Activated CD4-positive, alpha-beta T cell treated with anti-CD3 and anti-CD28 coated beads, Interleukin-2, amount 50 U/mL, for 4 hours (primary cell): ENCODE measurements at places on chromosomes 1 and 21.

GRCh38 chr1:76939817-76940216 lies 72.5 kb downstream of the ST6GALNAC5 start:
- no peak for DNase-seq

GRCh38 chr1:51512120-51512519 lies 6.9 kb downstream of the EPS15 start:
- DNase-seq, result no peak

DNA sequence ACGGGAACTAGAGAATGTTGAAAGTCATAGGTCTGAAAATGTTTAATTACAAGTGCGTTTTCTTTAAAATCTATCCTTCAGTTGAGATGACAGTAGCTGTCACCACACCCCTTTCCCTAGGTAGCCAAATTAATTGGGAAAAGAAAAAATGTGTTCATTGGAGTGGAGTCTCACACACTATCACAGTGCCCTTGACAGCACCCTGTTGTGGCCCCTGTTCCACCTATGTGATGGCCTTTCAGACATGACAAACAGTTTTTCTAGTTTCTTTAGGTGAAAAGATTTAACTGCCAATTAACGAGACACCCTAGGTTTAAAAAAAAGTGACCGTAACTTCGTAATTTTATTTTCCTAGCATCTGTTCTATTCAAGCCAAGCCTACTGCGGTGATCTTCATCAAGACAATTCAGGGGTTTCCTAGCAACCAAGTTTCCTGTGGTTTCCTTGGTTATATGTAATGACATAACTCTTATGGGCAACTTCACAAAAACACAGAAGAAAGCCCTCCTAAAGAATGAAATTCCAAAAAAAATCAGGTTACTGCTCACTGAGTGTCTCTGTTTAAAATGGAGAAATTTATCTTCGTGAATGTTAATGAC lies 298.3 kb downstream of the PDE4B start:
- DNase-seq, result no peak

DNA sequence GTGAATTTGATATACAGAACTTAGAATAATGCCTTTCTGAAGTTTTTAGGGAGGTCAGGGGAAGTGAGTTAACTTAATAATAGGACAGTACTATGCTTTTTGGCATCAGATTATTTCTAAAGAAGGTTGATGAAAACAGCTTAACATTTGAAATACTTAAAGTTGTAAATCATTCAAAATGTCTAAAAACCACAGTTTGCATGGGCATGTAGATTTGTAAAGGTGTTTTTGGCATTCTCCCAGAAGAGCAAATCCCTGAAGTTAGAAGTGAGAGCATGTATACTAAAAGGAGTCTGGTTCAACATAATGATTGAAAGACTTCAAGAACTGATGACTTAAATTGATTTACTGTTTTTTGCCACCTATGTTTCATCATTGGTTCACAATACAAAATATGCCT lies 6.7 kb downstream of the DR1 start:
- no peak for DNase-seq

GRCh38 chr1:218658899-218659298 lies 313.8 kb downstream of the TGFB2 start:
- no peak for DNase-seq

DNA sequence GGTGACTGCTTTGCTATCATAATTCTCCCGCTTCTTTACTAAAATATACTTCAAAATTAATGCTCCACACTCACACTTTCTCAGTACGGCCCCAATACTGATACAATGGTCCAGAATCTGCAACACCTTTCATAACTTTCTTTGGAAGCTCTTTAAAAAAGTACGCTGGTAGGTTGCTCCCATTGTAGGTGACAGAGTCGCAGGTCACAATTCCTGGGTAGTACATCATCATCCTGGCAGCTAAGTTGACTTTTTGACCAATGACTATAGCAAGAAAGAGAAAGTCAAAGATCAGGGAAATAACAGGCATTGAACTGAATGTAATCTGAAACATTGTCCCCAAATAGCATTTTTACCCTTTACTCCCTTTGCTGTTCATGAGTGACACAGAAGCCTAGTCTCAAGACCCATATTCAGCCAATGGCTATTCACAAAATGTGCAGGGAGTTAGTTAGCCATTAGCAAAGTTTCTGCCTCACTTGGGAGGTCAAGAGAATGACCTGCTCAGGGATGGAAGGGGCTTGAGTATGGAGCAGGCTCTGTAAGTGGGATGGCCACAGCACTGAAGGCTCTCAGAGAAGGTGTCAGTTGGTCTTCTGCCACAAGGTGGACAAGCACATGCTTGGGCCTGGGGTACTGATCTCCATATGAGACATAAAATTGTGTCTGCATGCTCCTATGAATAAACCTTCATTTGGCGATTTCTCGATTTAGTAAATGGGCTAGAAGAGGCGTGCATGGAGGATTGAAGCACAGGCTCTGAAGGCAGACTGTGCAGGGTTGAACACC lies 35.4 kb downstream of the ADCY10 start:
- DNase-seq, result no peak

DNA sequence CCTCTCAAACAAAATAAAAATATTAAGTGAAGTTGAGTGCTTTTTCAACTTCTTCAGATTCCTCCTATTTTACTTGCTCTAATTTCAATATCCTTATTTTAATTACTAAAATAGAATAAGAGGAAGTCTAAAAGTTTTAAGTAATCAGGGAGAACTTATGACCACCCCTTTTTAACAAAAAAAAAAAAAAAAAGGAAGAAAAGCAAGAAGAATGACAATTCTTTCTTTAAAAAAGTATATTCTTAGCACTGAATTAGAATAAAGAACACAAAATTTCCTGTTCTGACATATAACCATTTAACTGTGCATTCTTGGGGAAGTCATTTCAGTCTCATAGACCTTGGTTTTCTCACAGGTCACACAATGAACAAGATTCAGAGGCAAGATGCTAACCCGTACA lies 46.8 kb downstream of the SAMSN1 start:
- no peak for DNase-seq

GRCh38 chr1:231500666-231501065 lies 27.8 kb upstream of the TSNAX start:
- no peak for DNase-seq

DNA sequence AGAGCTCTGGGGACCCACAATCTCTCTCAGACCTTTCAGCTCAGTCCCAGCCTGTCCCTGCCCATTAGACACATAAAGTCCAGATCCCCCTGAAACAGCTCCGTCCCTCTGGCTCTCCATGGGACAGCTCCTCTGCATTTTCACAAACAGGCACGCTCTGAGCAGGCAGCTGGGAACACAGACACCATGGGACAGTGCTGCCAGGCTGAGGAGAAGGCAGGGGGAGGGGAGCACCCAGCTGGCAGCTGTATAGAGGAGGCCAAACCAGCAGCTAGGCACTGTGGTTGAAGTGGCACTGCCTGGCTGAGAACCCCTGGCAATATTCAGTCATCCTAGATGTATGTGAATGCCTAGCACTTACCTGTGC lies 2.0 kb downstream of the TMEM63A start:
- DNase-seq, result no peak

- DNase-seq, result no peak
Measured at GRCh38 chr1:157439302-157439954, 112.9 kb downstream of the FCRL5 start.

DNA sequence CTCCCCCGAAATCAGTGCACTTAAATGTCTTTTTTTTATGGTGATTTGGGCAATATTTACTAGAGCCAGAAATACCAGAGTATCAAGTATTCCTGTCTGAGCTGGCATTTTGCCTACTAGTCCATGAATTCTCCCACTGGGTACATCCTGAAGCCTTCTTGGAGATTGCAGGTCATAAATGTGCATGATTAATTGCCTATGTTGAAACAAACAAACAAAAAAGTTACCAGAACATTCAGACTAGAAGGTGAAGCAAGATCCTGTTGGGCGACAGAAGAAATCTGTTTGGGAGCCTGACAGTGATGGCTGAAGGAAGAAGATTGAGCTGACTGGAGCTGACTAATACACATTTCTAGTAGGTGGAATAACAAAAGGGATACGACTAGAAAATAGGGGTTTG lies 127.4 kb upstream of the NRIP1 start:
- no peak for DNase-seq

GRCh38 chr1:228348708-228349467 lies 57.7 kb downstream of the TRIM11 start:
- no peak for DNase-seq

- DNase-seq, result no peak
Measured at GRCh38 chr1:207840380-207840779, 70.5 kb downstream of the CD34 start.

DNA sequence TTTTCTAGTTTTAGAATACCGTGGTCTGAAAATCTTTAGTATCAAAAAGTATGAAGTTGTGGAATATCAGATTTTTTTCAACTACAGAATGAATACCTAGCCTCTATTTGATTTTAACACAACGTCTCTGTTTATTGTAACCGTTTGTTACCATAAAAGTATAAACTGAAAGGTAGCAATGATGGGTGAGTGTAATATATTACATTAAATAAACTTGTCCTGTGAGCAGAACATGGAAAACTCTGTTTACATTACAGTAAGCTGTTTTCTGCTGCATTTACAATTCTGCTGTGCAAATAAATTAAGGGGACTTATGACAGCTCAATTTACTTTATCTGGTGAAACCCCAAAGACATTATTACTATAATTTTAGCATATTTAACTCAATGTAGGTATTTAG lies 62.5 kb downstream of the CHRM3 start:
- DNase-seq, result no peak

DNA sequence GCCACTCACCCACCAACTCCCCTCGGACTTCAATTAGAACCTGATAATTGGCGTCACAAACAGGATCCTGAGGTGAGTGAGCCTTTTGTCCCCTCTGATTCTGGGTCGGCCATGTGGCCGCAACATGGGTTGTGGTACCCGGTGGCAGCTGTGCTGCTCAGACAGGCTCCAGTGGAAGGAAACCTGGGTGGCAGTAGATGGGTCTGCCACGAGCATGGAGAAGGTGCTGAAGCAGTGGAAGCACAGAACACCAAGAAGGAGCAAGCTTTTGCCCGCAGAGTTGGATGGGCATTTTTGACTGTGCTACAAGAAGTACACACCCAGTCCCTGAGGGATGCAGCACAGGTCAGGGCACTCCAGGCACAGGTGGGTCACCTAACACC lies 16.5 kb upstream of the UBE2U start:
- no peak for DNase-seq

- no peak for DNase-seq
Measured at GRCh38 chr1:116425987-116426386, 52.9 kb downstream of the ATP1A1 start.

- DNase-seq, result no peak
Measured at GRCh38 chr1:211340622-211341507, 14.2 kb downstream of the TRAF5 start.

GRCh38 chr1:157084720-157085119 lies 14.9 kb downstream of the ETV3L start:
- DNase-seq, result no peak

DNA sequence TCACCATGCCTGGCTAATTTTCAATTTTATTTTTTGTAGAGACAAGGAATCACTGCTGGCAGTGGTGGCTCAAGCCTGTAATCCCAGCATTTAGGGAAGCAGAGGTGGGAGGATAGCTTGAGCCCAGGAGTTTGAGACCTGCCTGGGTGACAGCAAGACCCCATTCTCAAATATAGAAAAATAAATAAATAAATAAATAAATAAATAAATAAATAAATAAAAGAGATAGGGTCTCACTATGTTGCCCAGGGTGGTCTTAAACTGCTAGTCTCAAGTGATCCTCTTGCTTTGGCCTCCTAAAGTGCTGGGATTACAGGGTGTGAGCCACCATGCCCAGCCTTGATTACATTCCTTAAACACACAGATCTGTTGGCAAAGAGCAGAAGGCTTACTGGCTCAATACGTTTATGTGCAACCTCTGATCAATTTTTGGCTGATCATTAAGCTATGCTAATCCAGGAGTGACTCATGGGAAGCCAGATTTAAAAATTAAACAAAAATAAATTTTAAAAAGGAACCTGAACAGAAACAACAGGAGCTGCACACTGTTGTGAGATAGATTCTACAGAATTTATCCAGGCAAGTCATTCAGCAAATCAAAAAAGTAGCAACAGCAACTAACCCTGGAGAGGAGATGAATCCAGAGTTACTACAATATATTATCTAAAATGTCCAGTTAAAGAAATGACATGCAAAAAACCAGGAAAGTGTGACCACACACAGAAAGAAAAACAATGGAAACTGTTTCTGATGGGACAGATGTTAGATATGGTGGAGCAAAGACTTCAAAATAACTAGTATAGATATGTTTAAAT lies 79.4 kb downstream of the RPE65 start:
- no peak for DNase-seq

DNA sequence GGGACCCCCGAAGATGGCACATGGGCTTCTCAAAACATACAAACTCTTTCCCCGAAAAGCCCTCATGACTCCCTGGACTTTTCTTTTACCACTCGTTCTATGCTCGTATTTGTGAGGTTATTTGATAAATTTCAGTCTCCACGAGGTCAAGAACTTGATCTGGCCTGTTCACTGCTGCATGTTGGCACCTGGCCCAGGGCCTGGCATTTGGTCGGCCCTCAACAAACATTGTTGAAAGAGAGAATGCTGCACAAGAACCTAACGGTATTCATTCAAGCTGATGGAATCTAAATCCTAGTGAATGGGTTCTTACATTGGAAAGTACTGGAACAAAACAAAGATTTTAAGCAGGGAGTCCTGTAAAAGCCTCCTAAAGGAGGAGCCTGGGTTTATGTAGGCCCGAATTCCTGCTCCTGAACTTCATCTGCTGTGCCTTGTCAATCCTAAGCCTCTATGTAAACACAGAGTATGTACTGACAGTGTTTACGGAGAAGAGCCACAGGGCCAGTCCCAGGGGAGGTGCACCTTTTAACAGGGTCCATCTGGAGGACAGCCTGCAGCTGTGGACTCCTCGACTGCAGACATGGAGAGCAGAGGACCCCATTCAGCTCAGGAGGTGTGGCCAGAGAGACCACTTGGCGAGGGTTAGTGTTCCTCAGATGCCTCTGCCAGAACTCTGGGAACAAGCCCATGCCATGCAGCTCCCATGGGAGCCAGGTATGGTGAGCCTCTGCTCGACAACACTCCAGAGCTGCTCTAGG lies 46.9 kb downstream of the L1TD1 start:
- no peak for DNase-seq

- no peak for DNase-seq
Measured at GRCh38 chr1:147837129-147837963, 65.2 kb upstream of the GJA8 start.

GRCh38 chr1:63710308-63710707 lies 63.5 kb upstream of the ROR1 start:
- no peak for DNase-seq

- DNase-seq, result no peak
Measured at GRCh38 chr1:221411283-221411682, 330.6 kb downstream of the DUSP10 start.

DNA sequence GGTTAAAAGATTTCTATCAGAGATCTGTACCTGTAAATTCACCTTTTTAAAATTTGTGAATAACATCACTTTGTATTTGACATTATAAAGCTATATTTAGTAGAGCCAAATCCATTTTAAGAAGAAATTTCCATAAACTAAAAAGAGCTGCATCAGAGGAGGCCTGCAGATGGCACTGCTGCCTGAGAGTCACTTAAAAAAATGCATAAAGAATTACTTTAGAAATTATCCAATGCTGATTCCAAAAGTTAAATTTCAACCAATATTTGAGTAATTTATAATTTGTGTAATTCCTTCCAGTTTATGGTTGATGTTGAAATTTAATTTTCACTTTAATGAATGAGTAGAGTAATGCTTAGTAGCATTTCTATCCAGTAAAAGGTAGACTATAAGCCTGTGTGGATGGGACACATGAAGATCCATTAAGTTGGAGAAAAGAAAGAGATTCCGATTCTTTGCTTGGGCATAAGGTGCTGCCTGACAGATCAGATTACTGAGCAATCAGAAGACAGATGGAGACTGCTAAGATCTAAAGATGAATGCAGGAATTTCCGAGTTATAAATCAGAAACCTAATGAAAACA lies 20.7 kb upstream of the RPE65 start:
- no peak for DNase-seq

GRCh38 chr1:227428803-227429202 lies 110.5 kb upstream of the CDC42BPA start:
- no peak for DNase-seq
